ENCODE measurements at places on chromosomes 5 and 9. TPM values are rescaled to one million over a fixed set of nuclear protein-coding genes. Genes with fewer than 3 reads are reported as not detected.

The LVRN gene
- 2.1 TPM for total RNA-seq

DNA sequence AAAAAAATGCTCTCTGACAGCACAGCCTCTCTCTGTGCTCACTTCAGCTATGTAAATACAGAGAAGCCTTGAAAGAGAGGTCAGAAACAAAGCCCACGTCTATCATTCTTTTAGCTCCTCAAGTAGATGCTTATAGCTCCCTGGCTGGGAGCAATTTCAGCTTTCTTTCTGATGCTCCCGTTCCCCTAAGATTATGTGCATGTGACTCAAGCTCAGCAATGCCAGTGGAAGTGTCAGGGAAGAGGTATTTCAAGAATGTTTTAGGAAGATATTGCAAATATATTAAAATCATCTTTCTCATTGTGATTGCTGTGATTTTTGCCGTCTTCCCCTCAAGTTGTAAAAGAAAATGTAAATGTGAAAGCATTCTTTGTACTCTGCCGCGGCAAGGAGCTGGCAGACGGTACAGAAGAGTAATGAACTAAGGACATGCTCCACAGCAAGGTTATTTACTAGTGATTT, 1353.7 kb upstream of the ACO1 start:
- H3K36me3 ChIP-seq, result no peaks in the 10 kb centered on the region
- no peak for DNase-seq
- no peak overlapping the region for H3K4me3 ChIP-seq
- H3K27me3 ChIP-seq, result no peaks in the 10 kb centered on the region
- no peak overlapping the region for H3K27ac ChIP-seq
- H3K4me1 ChIP-seq, result no peaks in the 10 kb centered on the region

DNA sequence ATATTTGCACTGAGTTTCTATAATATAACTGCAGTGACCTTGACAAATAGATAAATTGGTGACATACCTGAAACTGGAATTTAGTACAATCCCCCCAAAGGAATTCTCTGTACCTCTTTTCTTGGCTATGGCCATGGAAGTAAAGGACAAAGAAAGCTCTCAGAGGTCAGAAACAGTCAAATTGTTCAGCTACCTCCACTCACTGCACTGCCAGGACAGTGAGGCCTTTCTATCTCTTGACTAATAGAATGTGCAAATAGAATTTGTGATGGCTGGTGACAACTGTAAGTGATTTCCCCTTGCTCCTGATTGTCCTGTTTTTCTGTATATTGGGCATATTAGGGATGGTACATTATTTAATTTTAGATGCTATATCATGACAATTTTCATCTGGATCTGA, 67.1 kb downstream of the CCDC192 start:
- H3K27ac ChIP-seq, result no peak overlapping the region
- H3K27me3 ChIP-seq, result no peaks in the 10 kb centered on the region
- no peak overlapping the region for H3K4me3 ChIP-seq
- no peaks in the 10 kb centered on the region for H3K36me3 ChIP-seq

The TMEM161B gene
- total RNA-seq, result 11.9 TPM

GRCh38 chr9:100587375-100587774, 9.5 kb downstream of the CAVIN4 start:
- DNase-seq, result no peak
- no peaks in the 10 kb centered on the region for H3K36me3 ChIP-seq
- no peaks in the 10 kb centered on the region for H3K4me1 ChIP-seq
- no peaks in the 10 kb centered on the region for H3K27me3 ChIP-seq
- H3K27ac ChIP-seq, result no peak overlapping the region

GRCh38 chr5:161230221-161230620, 316.3 kb downstream of the GABRB2 start:
- H3K27ac ChIP-seq, result no peak overlapping the region
- H3K4me1 ChIP-seq, result no peaks in the 10 kb centered on the region
- DNase-seq, result no peak
- no peaks in the 10 kb centered on the region for H3K36me3 ChIP-seq
- H3K27me3 ChIP-seq, result no peaks in the 10 kb centered on the region

The CDH6 gene
- total RNA-seq, result 5.0 TPM

GRCh38 chr9:35322075-35322885, 160.5 kb downstream of the UNC13B start:
- no peak for DNase-seq

DNA sequence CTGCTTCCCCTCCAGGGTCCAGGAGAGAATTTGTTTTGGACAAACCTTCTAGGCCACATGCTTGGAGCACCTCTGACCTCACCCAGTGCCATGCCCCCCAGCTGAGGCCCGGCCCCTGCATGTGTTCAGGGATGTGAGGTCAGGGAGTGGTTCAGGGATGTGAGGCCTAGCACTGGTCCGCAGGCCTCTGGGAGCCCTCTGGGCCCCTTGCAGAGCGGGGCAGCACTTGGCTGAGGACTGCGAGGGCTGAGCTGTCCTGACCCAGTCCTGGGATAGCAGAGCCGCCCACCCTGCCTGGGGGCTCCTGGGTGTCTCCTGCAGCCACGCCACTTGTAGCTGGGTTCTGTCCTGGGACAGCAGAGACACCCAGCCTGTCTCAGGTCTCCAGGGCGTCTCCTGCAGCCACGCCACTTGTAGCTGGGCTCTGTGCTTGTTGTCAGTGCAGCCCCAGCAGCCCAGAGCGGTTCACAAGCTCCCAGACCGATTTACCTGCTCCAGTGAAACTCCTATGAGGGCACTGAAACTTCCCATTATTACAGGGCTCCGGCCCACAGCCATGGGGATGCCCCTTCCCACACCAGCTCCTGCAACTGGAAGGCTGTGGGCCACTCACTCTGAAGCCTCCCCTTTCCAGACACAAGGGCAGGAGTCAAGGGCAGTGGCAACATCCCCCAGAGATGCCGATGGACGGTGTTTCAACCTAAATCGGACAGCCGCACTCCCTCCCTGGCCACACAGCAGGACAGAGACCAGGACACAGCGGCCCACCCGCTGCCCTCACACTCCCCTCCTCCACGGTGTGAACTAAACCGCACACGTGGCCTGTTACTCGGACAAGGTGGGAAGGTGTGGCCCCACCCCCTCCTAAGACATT, 5.4 kb upstream of the CEP72 start:
- no peak for DNase-seq
- peaks cover 10% of the 10 kb centered on the region for H3K4me1 ChIP-seq
- no peak overlapping the region for H3K27ac ChIP-seq
- H3K36me3 ChIP-seq, result no peaks in the 10 kb centered on the region
- H3K4me3 ChIP-seq, result no peak overlapping the region

GRCh38 chr5:1665231-1665630, 134.4 kb downstream of the MRPL36 start:
- no peaks in the 10 kb centered on the region for H3K36me3 ChIP-seq
- H3K27me3 ChIP-seq, result peaks cover 18% of the 10 kb centered on the region
- H3K27ac ChIP-seq, result no peak overlapping the region

DNA sequence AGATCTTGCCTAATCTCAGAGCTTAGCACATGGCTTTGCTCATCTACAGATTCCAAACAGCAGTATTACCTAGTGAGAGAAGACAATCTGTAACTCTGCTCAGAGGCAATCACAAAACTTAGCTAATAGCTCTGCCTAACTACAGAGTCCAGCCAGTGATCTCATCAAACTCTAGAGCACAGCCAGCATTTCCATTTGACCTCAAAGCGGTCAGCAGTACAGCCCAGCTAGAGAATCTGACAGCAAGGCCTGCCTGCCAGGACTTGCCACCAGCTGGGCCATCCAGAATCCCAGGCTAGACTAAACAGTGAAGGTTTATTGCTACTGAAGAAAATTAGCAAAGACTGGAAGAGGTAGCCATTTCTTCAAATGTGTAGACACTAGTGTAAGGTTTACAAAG, 217.9 kb upstream of the VLDLR start:
- DNase-seq, result no peak
- H3K27ac ChIP-seq, result no peak overlapping the region
- H3K4me3 ChIP-seq, result no peak overlapping the region
- no peaks in the 10 kb centered on the region for H3K4me1 ChIP-seq

GRCh38 chr5:126948453-126948852, 81.9 kb downstream of the MARCHF3 start:
- DNase-seq, result no peak
- H3K4me3 ChIP-seq, result no peak overlapping the region
- no peaks in the 10 kb centered on the region for H3K27me3 ChIP-seq
- no peaks in the 10 kb centered on the region for H3K36me3 ChIP-seq

The TIFAB gene
- total RNA-seq, result 0.08 TPM

GRCh38 chr5:136309932-136310598, 55.3 kb downstream of the TRPC7 start:
- no peak overlapping the region for H3K27ac ChIP-seq
- H3K4me1 ChIP-seq, result no peaks in the 10 kb centered on the region
- no peak overlapping the region for H3K4me3 ChIP-seq
- H3K27me3 ChIP-seq, result peaks cover 4% of the 10 kb centered on the region
- H3K36me3 ChIP-seq, result no peaks in the 10 kb centered on the region

The TRUB2 gene
- 15.4 TPM for total RNA-seq

- no peak overlapping the region for H3K4me3 ChIP-seq
- H3K36me3 ChIP-seq, result no peaks in the 10 kb centered on the region
- peak overlapping the region; percentile 61 for H3K27ac ChIP-seq
- H3K4me1 ChIP-seq, result peaks cover 80% of the 10 kb centered on the region
- H3K27me3 ChIP-seq, result no peaks in the 10 kb centered on the region
Measured at GRCh38 chr9:114174876-114175771, 19.8 kb downstream of the COL27A1 start.

The PDZD2 gene
- total RNA-seq, result 25.6 TPM

DNA sequence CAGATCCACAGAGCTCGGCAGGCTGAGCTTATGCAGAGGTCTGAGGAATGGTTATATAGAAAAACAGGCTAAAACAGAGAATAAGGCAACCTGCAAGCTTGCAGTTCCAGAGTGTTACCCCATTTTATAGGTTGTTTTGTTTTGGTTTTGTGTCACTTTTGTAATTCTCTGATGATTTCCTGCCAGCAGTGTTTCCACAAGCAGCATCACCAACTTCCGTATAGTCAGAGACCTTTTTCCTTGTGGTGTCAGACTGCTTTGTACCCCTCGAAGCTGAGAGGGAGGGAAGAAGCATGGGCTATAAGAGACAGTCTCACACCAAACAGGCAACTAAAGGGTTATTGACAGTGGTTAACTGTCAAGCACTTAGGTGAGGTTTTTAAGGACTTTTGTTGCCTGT, 61.8 kb downstream of the TLE4 start:
- H3K27ac ChIP-seq, result no peak overlapping the region
- no peaks in the 10 kb centered on the region for H3K4me1 ChIP-seq
- no peaks in the 10 kb centered on the region for H3K27me3 ChIP-seq

The ALDH1B1 gene
- total RNA-seq, result 4.5 TPM

The CDC25C gene
- total RNA-seq, result 3.1 TPM

DNA sequence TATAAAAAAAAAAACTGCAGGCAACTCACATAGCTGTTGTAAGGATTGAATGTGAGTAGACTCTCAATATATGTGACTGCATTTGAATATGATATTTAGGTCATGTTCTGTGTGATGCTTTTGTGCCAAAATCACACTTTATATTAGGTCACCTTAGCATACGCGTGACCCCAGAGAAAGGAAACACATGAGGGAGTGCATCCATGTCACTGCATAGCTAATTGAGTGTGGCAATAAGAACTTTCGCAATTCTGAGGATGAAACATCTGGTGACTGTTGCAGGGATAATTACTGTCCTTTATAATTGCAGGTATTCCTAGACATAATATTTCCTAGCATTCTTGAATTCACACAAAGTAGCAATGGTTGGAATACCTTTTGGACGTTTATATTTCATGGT, 459.5 kb upstream of the KLF4 start:
- no peaks in the 10 kb centered on the region for H3K4me1 ChIP-seq
- no peak overlapping the region for H3K4me3 ChIP-seq
- no peak overlapping the region for H3K27ac ChIP-seq
- H3K27me3 ChIP-seq, result no peaks in the 10 kb centered on the region
- no peak for DNase-seq

- H3K4me1 ChIP-seq, result peaks cover 14% of the 10 kb centered on the region
- no peak overlapping the region for H3K4me3 ChIP-seq
- H3K36me3 ChIP-seq, result no peaks in the 10 kb centered on the region
- no peaks in the 10 kb centered on the region for H3K27me3 ChIP-seq
Measured at GRCh38 chr9:91075279-91075678, 273.7 kb downstream of the SYK start.

DNA sequence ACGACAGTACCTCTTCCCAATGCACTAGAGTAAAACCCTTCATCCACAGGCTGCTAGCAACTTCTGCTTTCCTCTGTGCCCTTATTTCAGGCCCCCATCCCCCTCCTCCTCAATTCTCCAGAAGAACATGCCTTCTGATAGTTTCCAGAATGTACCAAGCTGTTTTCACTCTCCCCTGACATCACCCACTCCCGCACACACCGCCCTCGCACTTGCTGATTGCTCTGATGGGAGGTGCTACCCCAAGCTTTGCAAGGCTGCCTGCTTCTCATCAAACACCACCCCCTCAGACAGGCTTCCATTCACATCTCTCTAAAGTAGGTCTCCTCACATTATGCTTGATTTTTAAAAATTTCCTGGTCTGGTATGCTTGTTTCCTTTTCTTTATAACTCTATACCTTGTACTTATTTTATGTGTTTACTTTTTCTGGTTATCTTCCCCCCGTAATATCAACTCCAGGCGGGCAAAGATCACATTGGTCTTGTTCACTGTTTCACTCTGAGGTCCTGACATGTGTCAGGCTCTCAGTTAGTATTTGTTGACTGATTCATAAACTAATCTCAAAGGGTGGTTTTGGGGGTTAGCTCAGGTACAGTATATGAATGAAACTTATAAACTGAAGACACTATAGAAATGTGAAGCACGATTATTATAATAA, 91.0 kb upstream of the C9orf72 start:
- H3K36me3 ChIP-seq, result no peaks in the 10 kb centered on the region
- no peak for DNase-seq
- H3K4me1 ChIP-seq, result no peaks in the 10 kb centered on the region
- H3K27me3 ChIP-seq, result no peaks in the 10 kb centered on the region
- no peak overlapping the region for H3K4me3 ChIP-seq
- no peak overlapping the region for H3K27ac ChIP-seq

DNA sequence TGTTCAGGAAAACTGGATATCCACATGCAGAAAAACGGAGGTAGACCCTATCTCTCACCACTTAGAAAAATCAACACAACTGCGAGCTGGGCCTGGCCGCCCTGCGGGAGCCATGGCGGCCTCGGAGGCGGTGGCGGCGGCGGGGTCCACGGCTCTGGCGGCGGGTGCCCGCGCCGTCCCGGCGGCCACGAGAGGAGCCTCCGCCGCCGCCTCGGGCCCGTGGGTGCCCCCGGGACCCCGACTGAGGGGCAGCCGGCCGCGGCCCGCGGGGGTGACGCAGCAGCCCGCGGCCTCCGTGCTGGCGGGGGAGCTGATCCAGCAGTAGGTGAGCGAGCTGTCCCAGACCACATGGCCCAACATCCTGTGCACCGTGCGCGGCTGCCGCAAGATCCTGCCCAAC, 25.3 kb downstream of the FANCC start:
- H3K4me1 ChIP-seq, result no peaks in the 10 kb centered on the region
- no peak overlapping the region for H3K4me3 ChIP-seq
- no peak overlapping the region for H3K27ac ChIP-seq
- no peaks in the 10 kb centered on the region for H3K36me3 ChIP-seq

Measured in esophagus squamous epithelium (tissue), 5 donors.